Stimulated activated CD4-positive, alpha-beta T cell treated with anti-CD3 and anti-CD28 coated beads, TNF-alpha, amount 100 ng/mL, for 4 hours (primary cell): ENCODE measurements at places on chromosomes 2 and 18.

- DNase-seq: no peak
Measured at GRCh38 chr2:211534632-211535031, 978.2 kb downstream of the CPS1 start.

DNA sequence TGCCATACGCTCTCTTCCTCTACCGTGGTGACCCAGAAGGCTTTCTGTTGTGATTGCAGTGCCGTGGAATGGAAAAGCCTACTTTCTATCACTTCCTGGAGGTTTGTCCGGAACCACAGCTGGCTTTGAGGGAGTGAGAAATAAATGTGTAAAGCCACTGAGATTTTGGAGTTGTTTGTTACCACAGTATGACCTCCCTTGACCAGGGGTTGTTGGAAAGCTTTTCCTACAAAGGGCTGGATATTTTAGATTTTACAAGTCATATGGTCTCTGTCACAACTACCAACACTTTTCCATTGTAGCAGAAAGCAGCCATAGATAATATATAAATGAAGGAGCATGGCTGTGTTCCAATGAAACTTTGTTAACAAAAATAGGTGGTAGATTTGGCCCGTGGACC is 70.3 kb downstream of the VAPA start:
- no peak for DNase-seq

DNA sequence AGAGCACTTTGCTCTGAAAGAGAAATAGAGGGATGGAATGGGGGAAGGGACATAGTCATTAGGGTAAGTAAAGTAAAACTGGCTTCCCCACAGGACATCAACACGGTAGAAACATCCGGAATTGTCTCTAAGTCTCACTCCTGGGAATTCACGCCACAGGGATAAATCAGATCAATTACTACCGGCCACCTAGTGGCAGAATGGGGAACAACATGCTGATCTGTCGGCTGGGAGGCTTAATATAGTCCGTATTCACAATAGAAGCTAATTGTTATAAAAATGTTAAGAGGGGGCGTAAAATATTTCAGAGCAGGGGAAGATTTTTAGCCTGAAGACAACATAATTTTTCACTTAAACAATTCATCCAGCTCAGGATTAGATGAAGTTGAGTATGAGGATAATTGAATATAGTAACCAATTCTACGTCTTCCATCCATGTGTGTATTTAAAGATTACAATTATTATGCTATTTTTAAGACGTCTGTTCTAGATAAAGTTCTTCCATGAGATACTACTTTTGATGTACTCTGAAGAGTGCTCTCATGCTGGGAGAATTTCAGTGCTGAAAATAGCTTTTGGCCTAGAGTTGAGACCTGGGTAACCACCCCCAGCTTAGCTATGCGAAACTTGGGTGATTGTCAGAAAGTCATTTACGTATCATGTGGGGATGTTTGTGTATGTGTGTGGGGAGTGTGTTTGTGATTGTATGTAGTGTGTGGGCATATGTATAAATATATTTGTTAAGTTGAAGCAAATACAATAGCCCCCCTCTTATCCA is 65.7 kb downstream of the LRRTM1 start:
- DNase-seq: no peak

DNA sequence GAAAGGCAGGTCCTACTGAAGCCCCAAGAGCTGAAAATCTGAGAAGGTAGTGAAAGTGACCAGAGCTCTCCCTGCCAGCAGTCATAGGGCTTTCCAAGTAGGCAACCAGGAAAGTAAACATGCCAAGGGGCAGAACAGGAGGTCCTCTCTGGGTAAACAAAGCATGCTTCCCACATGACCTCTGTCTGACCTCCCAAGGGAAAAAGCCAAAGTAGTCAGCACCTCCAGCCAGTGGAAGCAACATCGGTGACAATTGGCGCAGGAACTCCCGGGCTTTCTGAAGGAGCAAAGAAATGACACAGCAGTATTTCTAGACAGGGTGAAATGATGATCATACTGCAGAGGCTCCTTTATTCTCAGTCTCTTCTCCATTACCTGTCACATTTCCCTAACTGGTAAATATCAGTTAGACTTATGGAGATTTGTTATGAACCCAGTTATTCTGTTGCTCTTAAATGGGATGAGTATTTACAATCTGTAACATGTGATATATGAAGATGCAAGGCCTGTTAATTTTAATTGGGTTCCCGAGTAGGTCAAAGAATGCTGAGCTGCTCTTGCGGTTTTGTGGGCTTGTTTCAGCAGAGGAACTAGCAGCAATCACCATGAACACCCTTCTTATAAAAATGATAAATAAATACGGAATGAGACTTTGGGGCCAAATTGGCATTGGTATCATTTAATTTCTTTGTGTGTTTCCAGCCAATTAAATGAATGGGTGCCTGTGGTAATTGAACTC is 321.0 kb downstream of the RND3 start:
- no peak for DNase-seq

GRCh38 chr18:67131498-67131897 is 385.0 kb downstream of the DSEL start:
- DNase-seq: no peak

DNA sequence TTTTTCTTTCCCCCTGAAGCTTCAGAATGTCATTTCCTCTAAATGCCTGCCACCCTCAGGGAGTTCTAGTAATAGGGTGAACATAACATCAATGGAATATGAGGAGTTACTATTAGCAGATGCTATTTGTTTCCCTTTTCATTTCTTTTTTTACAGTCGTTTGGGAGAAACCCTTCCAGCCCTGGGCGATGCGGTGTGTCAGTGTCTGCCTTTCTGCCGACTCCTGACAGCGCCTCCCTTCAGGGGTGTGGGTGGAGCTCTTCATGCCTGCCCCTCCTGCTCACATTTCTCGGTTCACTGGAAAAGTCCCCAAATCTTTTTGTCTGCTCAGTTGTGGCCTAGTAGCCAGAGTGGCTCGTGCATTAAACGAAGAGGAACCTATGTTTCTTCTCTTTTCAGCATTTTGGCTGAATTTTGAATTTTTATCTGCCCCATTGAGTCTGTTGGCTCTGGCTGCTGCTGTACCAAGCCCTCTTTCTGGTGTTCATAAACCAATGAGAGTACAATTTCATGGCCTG is 72.3 kb downstream of the FMNL2 start:
- DNase-seq: no peak

DNA sequence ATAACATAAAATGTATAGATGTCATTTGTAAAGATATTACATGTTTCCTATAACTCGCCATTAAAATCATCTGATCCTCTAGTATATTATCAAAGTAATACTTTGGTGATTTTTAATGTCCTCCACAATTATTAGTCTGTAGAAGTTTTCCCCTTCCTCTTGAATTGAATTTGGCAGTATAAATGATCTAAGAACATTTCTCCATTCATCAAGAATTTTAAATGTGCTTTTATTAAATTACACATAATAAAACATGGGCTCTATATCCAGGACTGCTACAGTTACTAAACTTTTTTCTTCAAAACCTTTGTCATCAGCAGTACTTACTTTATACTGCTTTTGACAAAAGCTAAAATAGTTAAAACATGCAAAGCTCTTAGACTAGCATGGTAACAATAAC is 315.4 kb upstream of the ZC3H15 start:
- DNase-seq: no peak

DNA sequence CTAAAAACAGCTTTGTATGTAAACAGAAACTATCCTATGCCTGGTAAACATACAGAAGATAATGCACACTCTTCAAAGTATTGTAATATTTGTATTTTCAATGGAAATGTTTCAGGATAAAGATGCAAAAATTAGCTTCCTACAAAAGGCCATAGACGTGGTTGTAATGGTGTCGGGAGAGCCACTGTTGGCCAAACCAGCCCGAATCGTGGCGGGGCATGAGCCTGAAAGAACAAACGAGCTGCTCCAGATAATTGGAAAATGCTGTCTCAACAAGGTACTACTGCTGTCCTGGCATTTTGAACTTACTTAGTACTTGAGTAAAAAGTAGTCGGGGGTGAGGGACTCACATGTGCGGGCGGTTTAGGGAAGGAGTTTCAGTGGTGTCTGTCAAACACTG is 5.4 kb downstream of the TRAF3IP1 start:
- no peak for DNase-seq

GRCh38 chr18:31720867-31721266 is 36.5 kb upstream of the B4GALT6 start:
- DNase-seq: no peak

GRCh38 chr2:171762879-171763573 is 75.8 kb downstream of the DYNC1I2 start:
- no peak for DNase-seq

DNA sequence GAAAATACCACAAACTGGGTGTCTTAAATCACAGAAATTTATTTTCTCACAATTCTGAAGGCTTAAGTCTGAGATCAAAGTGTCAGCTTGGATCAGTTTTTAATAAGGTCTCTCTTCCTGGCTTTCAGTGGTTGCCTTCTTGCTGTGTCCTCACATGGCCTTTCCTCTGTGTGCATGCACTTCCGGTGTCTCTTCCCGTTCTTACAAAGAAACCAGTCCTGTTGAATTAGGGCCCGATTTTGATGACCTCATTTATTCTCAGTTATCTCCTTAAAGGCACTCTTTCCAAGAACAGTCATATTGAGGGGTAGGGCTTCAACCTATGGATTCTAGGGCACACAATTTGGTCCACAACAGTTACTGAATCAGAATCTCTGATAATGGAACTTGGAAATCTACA is 5.4 kb upstream of the XIRP2 start:
- no peak for DNase-seq

- DNase-seq: no peak
Measured at GRCh38 chr2:29295845-29296244, 180.6 kb downstream of the CLIP4 start.

GRCh38 chr2:16798472-16798871 is 132.8 kb upstream of the CYRIA start:
- no peak for DNase-seq

- DNase-seq: no peak
Measured at GRCh38 chr2:99299580-99299979, 1.4 kb downstream of the LYG1 start.

DNA sequence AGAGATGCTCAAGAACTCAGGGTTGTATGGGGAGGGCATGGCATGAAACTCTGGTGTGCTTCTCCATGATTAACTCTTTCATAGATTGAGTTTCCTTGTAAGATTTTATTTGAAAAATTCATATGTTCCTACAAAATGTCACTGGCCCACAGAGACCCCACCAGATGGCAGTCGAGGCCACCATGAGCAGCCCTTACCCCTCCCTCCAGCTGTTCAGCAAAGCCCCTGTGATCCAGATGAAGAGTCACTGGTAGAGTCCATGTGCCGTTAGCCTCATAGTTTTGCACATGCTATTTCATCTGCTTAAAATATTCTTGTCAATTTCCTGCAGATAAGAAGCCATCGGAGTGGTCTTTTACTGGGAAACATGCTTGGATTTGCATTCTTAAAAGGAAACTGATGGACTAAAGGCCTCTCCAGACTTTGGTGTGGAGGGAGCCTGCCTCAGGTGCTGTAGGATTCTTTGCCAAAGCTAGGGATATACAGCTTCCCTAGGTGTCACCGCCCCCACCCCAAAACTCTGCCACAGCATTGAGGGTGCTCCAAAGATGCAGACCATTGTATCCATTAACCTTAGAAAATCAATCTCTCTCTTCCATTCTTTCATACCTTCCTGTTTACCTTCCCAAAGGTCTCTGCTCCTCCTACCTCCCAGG is 18.8 kb downstream of the ZNF385B start:
- DNase-seq: no peak

DNA sequence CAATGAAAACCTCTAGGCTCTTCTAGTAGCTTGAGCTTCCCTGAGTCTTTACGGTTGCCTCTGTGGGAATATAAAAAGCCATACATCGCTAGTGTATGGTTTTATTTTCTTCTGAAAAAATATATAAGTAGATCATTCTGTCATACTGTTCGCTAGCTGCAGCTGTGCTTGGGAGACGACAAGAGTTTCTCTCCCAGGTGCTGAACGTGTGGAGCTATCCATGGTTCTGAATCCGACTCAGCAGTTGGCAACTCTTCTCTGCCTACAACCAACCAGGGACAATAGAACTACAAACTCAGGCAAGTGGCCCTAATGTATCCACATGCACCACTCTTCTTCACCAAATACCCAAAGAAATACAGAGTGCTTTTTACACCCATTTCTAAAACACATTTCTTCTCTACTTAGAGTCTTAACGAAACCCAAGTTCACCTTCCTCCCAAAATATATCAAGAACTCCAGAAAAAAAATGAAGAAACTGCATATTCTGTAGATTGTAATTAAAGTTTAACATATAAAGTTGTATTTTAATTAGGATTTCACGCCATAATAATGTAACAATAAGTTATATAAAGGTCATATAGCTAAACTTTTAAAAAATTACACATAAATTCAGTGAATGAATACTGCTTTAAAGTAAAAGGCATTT is 2.2 kb upstream of the KCNH7 start:
- no peak for DNase-seq

- no peak for DNase-seq
Measured at GRCh38 chr18:75696391-75696790, 268.9 kb upstream of the SMIM21 start.

GRCh38 chr2:27833931-27834330 is 56.3 kb downstream of the RBKS start:
- DNase-seq: no peak

DNA sequence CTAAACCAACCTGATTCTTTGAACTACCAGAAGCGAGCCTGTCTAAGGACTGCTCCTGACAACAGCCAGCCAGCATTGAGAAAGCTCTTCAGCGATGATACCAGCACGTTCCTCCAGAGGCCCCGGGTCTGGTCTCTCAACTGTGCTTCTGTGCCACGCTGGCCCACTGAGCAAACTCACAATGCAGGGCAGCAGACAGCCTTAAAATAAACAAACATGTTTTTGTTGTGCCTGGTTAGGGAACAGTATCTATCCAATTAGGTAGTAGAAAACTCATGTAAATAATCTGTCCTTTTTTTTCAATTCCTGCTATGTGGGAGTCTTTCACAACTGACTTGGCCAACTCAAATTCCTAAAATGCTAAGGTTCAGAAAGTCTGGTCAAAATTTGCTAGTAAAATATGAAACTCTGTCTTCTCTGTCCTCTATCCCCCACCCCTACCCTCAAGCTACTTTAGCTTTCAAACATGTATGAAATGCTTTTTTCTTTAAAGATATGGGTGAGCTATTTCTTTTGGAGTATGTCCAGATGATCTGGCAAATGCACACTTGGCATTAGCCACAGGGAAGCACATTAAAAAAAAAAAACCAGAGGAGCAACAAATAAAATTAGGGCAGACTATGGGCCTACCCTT is 21.4 kb upstream of the EML4 start:
- DNase-seq: no peak

DNA sequence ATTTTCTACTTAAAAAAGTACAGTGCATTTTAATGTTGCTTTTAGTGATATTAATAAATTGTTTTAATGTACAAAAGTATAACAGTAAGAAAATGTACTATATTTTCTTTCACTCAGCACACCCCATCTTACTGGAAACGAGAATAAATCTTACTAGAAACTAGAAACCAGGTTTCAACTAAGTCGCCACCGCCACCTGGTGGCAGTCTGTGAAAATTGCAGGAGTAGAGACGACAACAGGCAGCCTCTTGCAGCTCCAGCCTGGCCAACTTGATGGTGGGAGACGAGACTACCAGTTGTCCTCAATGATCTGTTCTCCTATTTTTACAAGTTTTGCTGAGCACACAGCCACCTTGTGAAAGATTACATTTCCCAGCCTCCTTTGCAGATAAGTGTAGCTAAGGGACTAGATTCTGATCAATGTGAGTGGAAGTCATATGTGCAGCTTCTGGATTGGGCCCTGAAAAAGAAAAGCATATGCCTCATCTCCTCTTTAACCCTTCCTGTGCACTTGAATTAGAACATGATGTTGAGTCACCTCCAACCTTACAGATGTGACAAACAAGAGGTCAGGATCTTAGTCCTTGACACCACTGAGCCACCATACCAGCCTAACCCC is 8.7 kb downstream of the OTOF start:
- peak; percentile 14 for DNase-seq
